Activated naive CD4-positive, alpha-beta T cell treated with anti-CD3 and anti-CD28 coated beads for 36 hours (primary cell): ENCODE measurements at places on chromosomes 1 and 21. TPM values are rescaled to one million over a fixed set of nuclear protein-coding genes. Genes with fewer than 3 reads are reported as not detected.

PROK1 gene
- not detected for total RNA-seq

- no peak overlapping the region for H3K4me3 ChIP-seq
- no peak for DNase-seq
- H3K27me3 ChIP-seq: no peaks in the 10 kb centered on the region
Measured at GRCh38 chr1:151085953-151086559, 15.5 kb downstream of the GABPB2 start.

- H3K36me3 ChIP-seq: peaks cover 5% of the 10 kb centered on the region
- H3K4me1 ChIP-seq: peaks cover 4% of the 10 kb centered on the region
- no peaks in the 10 kb centered on the region for H3K27me3 ChIP-seq
- H3K27ac ChIP-seq: peak overlapping the region; percentile 35
Measured at GRCh38 chr1:8351693-8352470, 34.0 kb downstream of the SLC45A1 start.

DNA sequence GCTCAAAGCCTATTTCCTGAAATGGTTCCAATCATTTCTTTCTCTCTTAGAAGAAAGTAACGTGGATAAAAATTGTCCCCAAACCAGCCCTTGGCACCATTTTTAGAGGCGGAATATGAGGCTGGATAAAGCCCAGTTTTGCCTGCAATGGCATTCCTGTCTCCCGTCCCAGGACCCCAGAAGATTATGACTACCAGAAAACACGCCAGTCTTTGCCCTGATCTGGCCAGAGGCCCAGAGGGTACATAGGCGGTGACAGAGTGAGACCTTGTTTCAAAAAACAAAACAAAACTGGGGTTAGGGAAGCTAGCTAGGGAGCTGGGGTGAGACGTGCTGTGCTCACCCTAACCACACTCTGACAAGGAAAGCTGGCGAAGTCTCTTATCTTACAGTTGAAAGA lies at the start of gene AADACL4:
Gene AADACL4, plus strand, starts transcription at position 301 of the 400 bp plus-strand sequence. CDS start 462 bp downstream, outside the sequence.
- no peaks in the 10 kb centered on the region for H3K4me1 ChIP-seq
- H3K4me3 ChIP-seq: no peak within 1 kb of the TSS
- DNase-seq: no peak
- no peaks in the 10 kb centered on the region for H3K27me3 ChIP-seq
- no peak within 1 kb of the TSS for H3K27ac ChIP-seq
- H3K36me3 ChIP-seq: no peaks in the 10 kb centered on the region

DNA sequence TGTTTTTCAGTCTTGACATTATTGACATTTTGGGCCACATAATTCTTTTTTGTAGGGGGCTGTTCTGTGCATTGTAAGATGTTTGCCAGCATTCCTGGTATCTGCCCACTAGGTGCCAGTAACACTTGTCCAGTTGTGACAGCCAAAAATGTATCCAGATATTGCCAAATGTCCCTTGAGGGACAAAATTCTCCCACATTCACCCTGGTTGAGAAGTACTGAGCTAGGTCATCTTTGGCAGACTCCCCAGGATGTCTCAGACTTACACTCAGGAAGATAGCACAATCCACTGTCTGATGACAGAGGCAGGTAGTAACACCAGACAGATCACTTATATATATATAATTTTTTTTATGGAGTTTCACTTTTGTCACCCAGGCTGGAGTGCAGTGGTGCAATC lies 5.9 kb downstream of the CD48 start:
- peak; percentile 48 for DNase-seq
- peaks cover 56% of the 10 kb centered on the region for H3K4me1 ChIP-seq
- H3K27me3 ChIP-seq: no peaks in the 10 kb centered on the region
- no peak overlapping the region for H3K27ac ChIP-seq
- no peak overlapping the region for H3K4me3 ChIP-seq
- H3K36me3 ChIP-seq: peaks cover 43% of the 10 kb centered on the region
